ENCODE measurements at places on chromosomes 2 and 18.
A peak's percentile ranks its signal among the peaks of the same experiment; 100 is the strongest.

- DNase-seq, result no peak
- H3K4me3 ChIP-seq, result no peak overlapping the region
- no peak overlapping the region for H3K27ac ChIP-seq
- no peaks in the 10 kb centered on the region for H3K27me3 ChIP-seq
These were observed 379.6 kb downstream of the FBXO15 start for GRCh38 chr18:73768043-73768442.

DNA sequence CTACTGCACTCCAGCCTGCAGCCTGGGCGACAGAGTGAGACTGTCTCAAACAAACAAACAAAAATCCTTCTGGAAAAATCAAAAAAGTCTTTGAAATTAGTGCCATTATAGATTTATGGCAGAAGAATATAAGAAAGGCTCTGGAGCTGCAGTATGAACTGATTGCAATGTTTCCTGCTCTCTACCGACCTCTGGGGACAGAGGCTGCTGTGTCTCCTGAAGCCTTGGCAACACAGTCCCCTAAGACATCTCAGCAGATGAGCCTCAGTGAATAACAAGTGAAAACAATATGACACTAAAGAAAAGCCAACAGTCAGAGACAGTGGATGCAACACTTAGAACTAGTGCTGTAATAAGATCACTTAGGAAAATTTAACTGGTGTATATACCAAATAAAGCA is 494.9 kb upstream of the LRATD1 start:
- H3K4me1 ChIP-seq, result no peaks in the 10 kb centered on the region
- DNase-seq, result no peak
- no peaks in the 10 kb centered on the region for H3K27me3 ChIP-seq
- no peaks in the 10 kb centered on the region for H3K36me3 ChIP-seq
- H3K27ac ChIP-seq, result no peak overlapping the region

DNA sequence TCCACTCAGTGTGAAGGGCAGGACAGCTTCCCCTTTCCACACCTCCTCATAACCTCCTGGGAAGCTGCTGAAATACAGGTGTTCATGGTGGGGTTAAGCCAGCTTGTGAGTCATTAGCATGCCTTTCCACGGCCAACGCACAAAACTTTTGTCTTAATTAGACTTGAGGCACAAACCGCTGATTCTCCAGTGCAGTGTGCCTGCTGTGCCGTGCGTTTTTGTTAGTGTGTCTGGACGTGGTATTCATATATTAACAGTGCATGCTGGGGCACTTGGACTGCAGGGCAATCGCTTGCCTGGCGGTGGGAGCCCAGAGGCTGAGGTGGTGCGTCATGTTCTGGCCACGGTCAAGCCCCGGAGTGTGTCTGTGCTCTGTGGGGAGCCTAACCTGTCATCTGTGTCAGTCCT is 156.2 kb downstream of the SH3RF3 start:
- no peak overlapping the region for H3K4me3 ChIP-seq
- H3K36me3 ChIP-seq, result no peaks in the 10 kb centered on the region
- no peak overlapping the region for H3K27ac ChIP-seq
- no peaks in the 10 kb centered on the region for H3K27me3 ChIP-seq

DNA sequence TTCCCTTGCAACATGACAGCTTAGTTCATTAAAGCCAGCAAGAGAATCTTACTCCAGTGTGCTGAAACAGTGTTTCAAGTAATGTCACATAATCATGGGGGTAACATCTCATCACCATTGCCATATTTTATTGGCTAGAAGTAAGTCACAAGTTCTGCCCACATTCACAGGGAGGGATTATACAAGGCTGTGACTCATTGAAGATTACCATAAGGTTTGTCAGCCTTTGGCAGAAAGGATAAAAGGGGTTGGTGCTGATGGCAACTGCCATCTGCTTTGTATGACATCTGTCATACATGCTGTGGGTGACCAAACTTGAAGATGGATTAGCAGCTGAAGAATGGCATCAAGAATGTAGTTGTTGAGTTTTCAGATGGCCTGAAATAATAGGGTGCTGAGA is 61.2 kb downstream of the KCNE4 start:
- no peak overlapping the region for H3K4me3 ChIP-seq
- H3K36me3 ChIP-seq, result no peaks in the 10 kb centered on the region
- no peak overlapping the region for H3K27ac ChIP-seq
- no peaks in the 10 kb centered on the region for H3K27me3 ChIP-seq
- H3K4me1 ChIP-seq, result no peaks in the 10 kb centered on the region

DNA sequence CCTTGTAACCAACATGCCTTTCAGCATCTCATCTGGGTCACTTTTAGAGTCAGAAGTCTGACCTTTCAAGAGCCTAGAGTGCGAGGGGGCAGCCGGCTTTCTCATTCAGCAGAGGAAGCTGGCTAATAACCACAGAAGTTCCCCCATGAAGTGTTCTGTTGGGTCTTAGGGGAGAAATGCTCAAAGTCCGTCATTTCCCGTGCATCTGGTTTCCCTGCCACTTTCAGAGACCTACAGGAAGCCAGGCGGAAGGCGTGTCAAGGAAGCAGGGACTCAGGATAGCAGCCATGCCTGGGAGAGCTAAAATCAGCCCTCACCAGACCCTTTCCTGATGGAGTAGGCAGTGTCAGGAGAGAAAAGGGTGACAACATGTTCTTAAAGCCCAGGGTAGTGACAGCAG is 301.8 kb upstream of the ID2 start:
- H3K36me3 ChIP-seq, result no peaks in the 10 kb centered on the region
- no peak overlapping the region for H3K27ac ChIP-seq
- H3K4me3 ChIP-seq, result no peak overlapping the region
- H3K4me1 ChIP-seq, result peaks cover 5% of the 10 kb centered on the region
- no peaks in the 10 kb centered on the region for H3K27me3 ChIP-seq

- H3K4me1 ChIP-seq, result no peaks in the 10 kb centered on the region
- DNase-seq, result no peak
- H3K27me3 ChIP-seq, result no peaks in the 10 kb centered on the region
- H3K4me3 ChIP-seq, result no peak overlapping the region
- no peaks in the 10 kb centered on the region for H3K36me3 ChIP-seq
- H3K27ac ChIP-seq, result no peak overlapping the region
These were observed 357.4 kb upstream of the ACVR2A start for GRCh38 chr2:147487286-147487977.

DNA sequence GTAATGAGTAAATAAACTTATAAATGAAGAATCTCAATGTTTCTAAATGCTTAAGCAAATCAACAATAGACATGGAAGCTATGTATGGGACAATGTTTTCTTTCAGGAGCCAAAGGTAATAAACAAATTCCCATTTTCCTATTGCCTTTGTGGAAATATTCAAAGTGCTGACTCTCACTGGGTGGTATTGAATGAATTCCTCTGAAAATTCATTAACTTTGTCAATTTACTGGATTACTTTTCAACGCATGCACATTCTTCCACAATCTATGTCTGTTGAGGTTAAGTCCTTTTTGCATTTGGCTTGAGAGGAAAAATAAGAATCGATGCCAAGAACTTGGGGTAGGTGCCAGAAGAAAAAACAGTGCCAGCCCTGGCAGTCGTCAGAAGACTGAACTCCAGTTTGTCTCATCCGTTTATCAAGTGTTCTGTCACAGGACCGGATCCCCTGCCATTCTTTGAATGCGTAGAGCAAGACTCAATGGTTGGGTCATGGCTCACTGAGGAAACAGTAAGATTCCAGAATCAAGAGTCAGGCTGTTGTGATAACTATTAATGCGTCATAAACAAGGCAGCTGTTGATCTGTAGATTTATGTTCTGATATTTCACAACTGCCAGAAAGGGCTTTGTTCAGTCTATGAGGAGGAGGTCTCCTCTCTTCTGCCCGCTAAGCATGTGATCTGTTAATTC is 133.3 kb downstream of the GFPT1 start:
- no peak overlapping the region for H3K4me3 ChIP-seq
- H3K27me3 ChIP-seq, result no peaks in the 10 kb centered on the region
- H3K4me1 ChIP-seq, result no peaks in the 10 kb centered on the region
- H3K36me3 ChIP-seq, result no peaks in the 10 kb centered on the region
- DNase-seq, result no peak

- no peaks in the 10 kb centered on the region for H3K27me3 ChIP-seq
- H3K4me1 ChIP-seq, result no peaks in the 10 kb centered on the region
- H3K36me3 ChIP-seq, result no peaks in the 10 kb centered on the region
- no peak for DNase-seq
- H3K4me3 ChIP-seq, result no peak overlapping the region
These were observed 44.0 kb upstream of the ARHGAP15 start for GRCh38 chr2:143085125-143085784.

- H3K27me3 ChIP-seq, result no peaks in the 10 kb centered on the region
- no peak overlapping the region for H3K27ac ChIP-seq
- no peaks in the 10 kb centered on the region for H3K4me1 ChIP-seq
- no peak overlapping the region for H3K4me3 ChIP-seq
- peaks cover 7% of the 10 kb centered on the region for H3K36me3 ChIP-seq
These were observed 12.6 kb downstream of the MFSD6 start for GRCh38 chr2:190420801-190421200.

DNA sequence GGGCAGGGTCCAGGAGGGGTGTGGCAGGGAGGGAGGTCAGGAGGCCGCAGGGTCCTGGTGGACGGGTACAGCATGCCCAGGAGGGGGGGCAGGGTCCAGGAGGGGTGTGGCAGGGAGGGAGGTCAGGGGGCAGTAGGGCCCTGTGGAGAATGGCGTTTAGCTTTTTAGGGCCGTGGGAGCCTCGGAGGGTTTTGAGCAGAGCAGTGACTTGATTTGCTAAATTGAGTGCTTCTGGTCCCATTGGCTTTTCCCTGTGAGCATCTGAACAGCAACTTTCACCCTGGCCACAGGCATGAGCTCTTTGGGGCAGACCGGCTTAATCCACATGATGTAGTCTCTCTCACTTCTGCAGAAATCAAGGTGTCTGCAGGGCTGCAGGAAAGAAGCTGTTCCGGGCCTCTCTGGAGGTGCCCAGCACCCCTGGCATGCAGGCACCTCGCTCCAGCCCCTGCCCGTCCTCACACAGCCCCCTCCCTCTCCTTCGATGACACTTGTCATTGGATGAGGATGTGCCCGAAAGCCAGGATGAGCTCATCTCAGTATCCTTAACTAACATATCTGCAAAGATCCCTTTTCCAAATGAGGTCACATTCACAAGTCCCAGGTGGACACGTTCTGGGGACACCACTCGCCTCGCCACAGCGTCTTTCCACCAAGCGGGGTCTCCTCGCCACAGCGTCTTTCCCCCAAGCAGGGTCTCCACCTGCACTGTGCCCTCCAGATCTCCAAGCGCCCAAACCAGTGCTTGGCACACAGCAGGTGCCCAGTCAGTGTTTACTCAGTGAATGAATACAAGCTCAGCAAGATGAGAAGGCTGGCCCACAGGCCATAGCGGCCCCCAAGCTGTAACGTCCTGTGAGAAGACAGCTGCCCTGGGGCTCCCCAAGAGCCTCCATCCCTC is 94.0 kb downstream of the NDUFA10 start:
- peaks cover 4% of the 10 kb centered on the region for H3K27me3 ChIP-seq
- no peaks in the 10 kb centered on the region for H3K36me3 ChIP-seq
- no peak for DNase-seq
- H3K27ac ChIP-seq, result no peak overlapping the region
- peaks cover 9% of the 10 kb centered on the region for H3K4me1 ChIP-seq

- peak overlapping the region; percentile 59 for H3K4me3 ChIP-seq
- no peaks in the 10 kb centered on the region for H3K36me3 ChIP-seq
- H3K27me3 ChIP-seq, result peaks cover 21% of the 10 kb centered on the region
- H3K4me1 ChIP-seq, result peaks cover 35% of the 10 kb centered on the region
These were observed 3.9 kb upstream of the ID2 start for GRCh38 chr2:8677646-8678592.

Measured in effector memory CD4-positive, alpha-beta T cell (primary cell).